ENCODE measurements at places on chromosomes 5 and 9.

GRCh38 chr9:94806307-94806893 lies 79.9 kb downstream of the AOPEP start:
- no peak overlapping the region for H3K4me3 ChIP-seq
- no peak for DNase-seq
- peak overlapping the region; percentile 70 for H3K27ac ChIP-seq
- peaks cover 17% of the 10 kb centered on the region for H3K36me3 ChIP-seq
- no peaks in the 10 kb centered on the region for H3K27me3 ChIP-seq

DNA sequence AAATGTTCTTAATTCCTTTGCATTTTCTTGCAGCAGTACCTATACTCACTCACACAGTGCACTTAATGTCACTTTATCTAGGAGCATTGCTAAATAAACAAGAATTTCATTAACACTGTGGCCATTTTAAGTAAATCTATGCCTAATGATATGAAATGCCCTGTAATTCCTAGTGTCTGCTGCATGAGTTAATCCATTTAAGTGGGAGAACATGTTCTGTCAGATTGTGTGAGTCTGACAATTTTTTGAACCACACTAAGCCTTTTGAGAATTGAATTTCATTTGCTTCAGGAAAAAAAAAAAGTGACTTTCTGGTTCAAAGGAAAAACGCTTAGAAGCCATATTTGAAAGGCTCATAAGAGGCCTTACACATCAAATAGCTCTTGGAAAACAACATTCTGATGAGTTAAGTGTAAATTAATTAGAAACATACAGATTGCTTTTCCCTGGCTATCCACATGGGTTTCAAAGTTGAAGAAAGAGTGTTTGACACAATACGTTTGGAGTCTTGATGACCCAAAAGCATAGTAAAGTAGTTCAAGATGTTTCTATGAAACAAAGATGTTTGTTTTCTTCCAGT lies 446.7 kb upstream of the GRAMD2B start:
- H3K36me3 ChIP-seq: no peaks in the 10 kb centered on the region
- H3K4me1 ChIP-seq: no peaks in the 10 kb centered on the region
- no peak for DNase-seq
- H3K27me3 ChIP-seq: no peaks in the 10 kb centered on the region

DNA sequence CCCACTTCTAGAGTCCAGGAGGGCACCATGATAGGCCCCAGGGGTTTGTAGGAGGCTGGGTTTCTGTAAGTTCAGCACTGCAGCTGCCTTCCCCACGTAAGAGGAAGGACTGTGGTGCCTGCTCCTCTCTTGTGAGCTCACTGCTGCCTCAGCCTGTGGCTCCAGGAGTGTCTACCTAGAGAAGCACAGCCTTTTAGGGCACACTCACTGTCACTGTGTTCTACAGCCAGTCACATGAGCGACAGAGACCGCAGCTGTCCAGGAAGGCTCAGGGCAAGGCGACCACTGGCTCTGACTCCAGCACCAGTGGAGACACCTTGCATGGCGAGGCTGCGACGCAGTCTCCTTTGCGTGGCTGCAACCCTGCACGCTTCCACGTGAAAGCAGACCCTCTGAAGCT lies 72.8 kb downstream of the OTULIN start:
- H3K36me3 ChIP-seq: peaks cover 9% of the 10 kb centered on the region
- no peak overlapping the region for H3K27ac ChIP-seq

- H3K36me3 ChIP-seq: no peaks in the 10 kb centered on the region
- H3K27me3 ChIP-seq: no peaks in the 10 kb centered on the region
- H3K27ac ChIP-seq: peak overlapping the region; percentile 89
- H3K4me1 ChIP-seq: peaks cover 38% of the 10 kb centered on the region
Measured at GRCh38 chr5:177128551-177128981, 5.0 kb upstream of the NSD1 start.

DNA sequence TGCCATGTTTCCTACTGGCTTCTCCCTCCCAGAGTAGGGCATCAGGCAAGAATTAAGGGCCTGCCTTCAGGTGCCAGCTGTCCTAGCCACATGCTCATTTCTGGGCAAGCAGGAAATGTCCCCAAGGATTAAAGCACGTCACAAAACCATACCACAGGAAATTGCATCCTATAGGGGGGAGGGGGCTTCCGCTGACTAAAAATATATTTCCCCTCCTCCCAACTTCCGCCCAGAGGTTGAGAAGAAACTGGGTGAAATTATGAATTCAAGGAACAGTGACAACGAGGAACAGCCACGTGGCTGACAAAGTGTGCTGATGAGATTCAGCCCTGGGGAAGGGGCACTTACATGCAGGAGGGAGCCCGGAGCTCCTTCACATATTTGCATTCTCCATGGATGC lies 4.1 kb downstream of the HBEGF start:
- H3K27ac ChIP-seq: peak overlapping the region; percentile 24
- peak overlapping the region; percentile 22 for H3K4me3 ChIP-seq
- DNase-seq: no peak

GRCh38 chr5:120405923-120406322 lies 58.2 kb upstream of the PRR16 start:
- DNase-seq: no peak
- H3K4me1 ChIP-seq: no peaks in the 10 kb centered on the region
- no peak overlapping the region for H3K4me3 ChIP-seq
- no peaks in the 10 kb centered on the region for H3K27me3 ChIP-seq
- H3K36me3 ChIP-seq: no peaks in the 10 kb centered on the region

DNA sequence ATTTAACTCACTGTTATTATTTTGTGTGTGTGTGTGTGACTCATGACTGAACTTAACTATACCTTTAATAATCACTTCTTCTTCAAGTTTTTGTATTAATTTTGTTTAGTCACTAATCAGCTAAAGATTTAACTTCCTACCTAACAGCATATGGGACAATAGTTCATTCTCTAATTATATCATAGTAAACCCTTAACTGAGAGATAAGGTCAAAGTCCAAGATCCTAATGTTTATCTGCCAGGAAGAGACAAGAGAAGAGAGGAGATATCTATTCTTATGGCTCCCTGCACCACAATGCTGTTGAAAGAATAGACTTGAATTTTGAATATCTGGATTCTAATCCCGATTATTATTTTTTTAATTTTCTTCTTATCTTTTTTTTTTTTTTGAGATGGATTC lies 28.1 kb downstream of the FREM1 start:
- H3K4me1 ChIP-seq: no peaks in the 10 kb centered on the region
- no peaks in the 10 kb centered on the region for H3K36me3 ChIP-seq
- DNase-seq: no peak
- H3K4me3 ChIP-seq: no peak overlapping the region
- H3K27me3 ChIP-seq: peaks cover 12% of the 10 kb centered on the region
- H3K27ac ChIP-seq: no peak overlapping the region

- H3K27ac ChIP-seq: peak overlapping the region; percentile 89
- peaks cover 21% of the 10 kb centered on the region for H3K27me3 ChIP-seq
- no peaks in the 10 kb centered on the region for H3K36me3 ChIP-seq
- peaks cover 31% of the 10 kb centered on the region for H3K4me1 ChIP-seq
- DNase-seq: no peak
Measured at GRCh38 chr9:97710356-97711222, 13.4 kb upstream of the XPA start.

- no peak overlapping the region for H3K27ac ChIP-seq
- H3K4me3 ChIP-seq: no peak overlapping the region
- H3K27me3 ChIP-seq: peaks cover 30% of the 10 kb centered on the region
- DNase-seq: no peak
- no peaks in the 10 kb centered on the region for H3K36me3 ChIP-seq
Measured at GRCh38 chr5:137283801-137284200, 215.3 kb downstream of the SPOCK1 start.

- no peak for DNase-seq
- H3K4me3 ChIP-seq: peak overlapping the region; percentile 87
- peak overlapping the region; percentile 96 for H3K27ac ChIP-seq
Measured at GRCh38 chr9:89743216-89743572, 138.4 kb downstream of the GADD45G start.

- H3K27me3 ChIP-seq: no peaks in the 10 kb centered on the region
- peaks cover 26% of the 10 kb centered on the region for H3K4me1 ChIP-seq
- no peak overlapping the region for H3K27ac ChIP-seq
- H3K36me3 ChIP-seq: no peaks in the 10 kb centered on the region
- DNase-seq: no peak
Measured at GRCh38 chr5:56052735-56053134, 58.0 kb upstream of the IL6ST start.

- H3K27me3 ChIP-seq: peaks cover 17% of the 10 kb centered on the region
- no peak overlapping the region for H3K4me3 ChIP-seq
- peaks cover 12% of the 10 kb centered on the region for H3K4me1 ChIP-seq
Measured at GRCh38 chr5:82364497-82364896, 86.3 kb upstream of the RPS23 start.

GRCh38 chr5:173902743-173903142 lies 14.6 kb downstream of the CPEB4 start:
- H3K27ac ChIP-seq: no peak overlapping the region
- peaks cover 10% of the 10 kb centered on the region for H3K4me1 ChIP-seq
- no peaks in the 10 kb centered on the region for H3K27me3 ChIP-seq
- H3K36me3 ChIP-seq: no peaks in the 10 kb centered on the region
- H3K4me3 ChIP-seq: no peak overlapping the region

- H3K27me3 ChIP-seq: peaks cover 5% of the 10 kb centered on the region
- no peak overlapping the region for H3K4me3 ChIP-seq
- no peak overlapping the region for H3K27ac ChIP-seq
- peaks cover 2% of the 10 kb centered on the region for H3K36me3 ChIP-seq
- no peak for DNase-seq
Measured at GRCh38 chr5:14355391-14355790, 212.2 kb downstream of the TRIO start.

DNA sequence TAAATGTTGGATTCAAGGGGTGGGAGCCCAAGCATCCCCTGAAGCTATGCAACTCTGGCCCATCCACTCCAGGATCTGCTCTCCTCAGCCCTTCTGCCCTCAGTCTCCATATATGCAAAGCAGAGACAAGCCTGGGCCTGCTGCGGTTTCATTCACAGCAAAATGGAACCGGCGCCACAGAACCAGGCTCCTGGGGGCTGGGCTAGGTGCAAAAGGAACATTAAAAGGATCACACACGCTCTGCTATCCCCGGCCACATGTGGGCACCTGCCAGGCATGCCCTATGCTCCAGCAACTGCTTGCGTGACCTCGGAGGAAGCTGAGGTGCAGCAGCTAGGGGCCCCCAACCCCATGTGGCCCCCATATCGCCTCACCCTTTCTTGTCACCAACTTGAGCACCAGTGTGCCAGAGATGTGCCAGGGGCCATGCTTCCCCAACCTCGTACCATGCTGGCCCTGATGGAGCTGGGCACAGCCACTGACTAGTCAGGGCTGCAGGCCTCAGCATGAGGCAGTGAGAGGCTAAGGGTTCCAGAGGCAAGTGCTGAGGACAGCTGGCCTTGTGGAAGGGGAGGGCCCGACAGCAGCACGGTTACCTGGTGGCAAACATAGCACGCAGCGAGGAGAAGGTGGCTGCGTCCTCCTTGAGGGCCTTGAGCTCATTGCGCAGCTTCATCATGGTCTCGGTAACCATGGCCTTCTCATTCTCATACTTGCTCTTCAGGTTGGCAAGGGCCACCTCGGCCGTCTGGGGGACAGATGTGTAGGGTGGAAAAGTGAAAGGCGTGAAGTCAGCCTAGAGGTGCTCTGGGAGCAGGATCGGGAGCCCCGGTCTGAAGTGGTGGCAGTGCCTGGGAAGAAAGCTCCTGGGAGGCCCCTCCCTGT lies 47.2 kb downstream of the BICD2 start:
- H3K36me3 ChIP-seq: peaks cover 3% of the 10 kb centered on the region
- DNase-seq: no peak
- peak overlapping the region; percentile 69 for H3K27ac ChIP-seq
- no peak overlapping the region for H3K4me3 ChIP-seq
- no peaks in the 10 kb centered on the region for H3K27me3 ChIP-seq
- peaks cover 17% of the 10 kb centered on the region for H3K4me1 ChIP-seq

DNA sequence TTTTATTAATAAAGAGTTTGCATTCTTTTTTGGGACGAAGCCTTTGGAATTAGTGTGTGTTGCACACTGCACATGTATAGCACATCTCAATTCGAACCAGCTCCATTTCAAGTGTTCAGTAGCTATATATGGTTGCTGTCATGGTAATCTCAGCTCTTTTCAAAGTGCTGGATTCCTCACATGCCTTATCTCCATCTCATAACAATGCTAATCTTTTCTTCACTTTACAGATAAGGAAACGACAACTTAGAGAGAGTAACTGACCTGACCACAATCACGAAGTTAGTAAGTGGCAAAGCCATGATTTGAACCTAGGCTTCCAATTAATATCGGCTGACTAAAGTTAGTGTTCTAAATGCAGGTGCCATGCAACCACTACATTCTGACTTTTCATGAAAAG lies 204.8 kb upstream of the RASEF start:
- no peaks in the 10 kb centered on the region for H3K27me3 ChIP-seq
- no peaks in the 10 kb centered on the region for H3K4me1 ChIP-seq
- H3K36me3 ChIP-seq: no peaks in the 10 kb centered on the region
- no peak overlapping the region for H3K4me3 ChIP-seq
- no peak for DNase-seq
- H3K27ac ChIP-seq: no peak overlapping the region

GRCh38 chr5:72214168-72214567 lies 105.9 kb downstream of the MRPS27 start:
- no peak for DNase-seq
- peaks cover 16% of the 10 kb centered on the region for H3K36me3 ChIP-seq
- H3K27me3 ChIP-seq: no peaks in the 10 kb centered on the region
- no peak overlapping the region for H3K4me3 ChIP-seq
- peaks cover 2% of the 10 kb centered on the region for H3K4me1 ChIP-seq

DNA sequence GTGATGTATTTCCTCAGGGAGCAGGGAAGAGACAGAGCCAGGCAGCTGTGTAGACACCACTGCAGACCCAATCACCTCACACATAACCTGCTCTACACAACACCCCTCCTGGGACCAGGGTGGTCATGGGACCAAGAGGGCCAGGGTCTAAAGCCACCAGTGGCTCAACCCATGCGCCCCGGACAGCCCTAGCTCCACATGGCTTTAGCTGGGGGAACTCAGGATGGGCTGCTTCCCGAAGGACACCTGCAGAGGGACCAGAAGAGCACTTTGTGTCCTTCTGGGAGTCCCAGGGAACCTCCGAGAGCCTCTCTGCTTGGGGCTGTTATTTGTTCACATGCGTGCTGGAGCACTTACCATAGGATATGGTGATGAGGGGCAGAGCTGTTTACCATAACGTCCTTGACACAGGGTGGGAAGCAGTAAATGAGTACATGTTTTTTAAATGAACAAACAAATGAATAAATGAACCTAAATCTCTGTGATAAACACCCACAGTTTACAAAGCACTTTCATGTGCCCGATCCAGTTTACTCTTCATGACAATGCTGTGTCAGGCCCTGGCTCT lies 12.3 kb downstream of the SEPTIN8 start:
- peak overlapping the region; percentile 54 for H3K27ac ChIP-seq
- H3K4me1 ChIP-seq: peaks cover 4% of the 10 kb centered on the region
- H3K4me3 ChIP-seq: no peak overlapping the region
